Neural crest cell (in vitro differentiated cells): ENCODE measurements at places on chromosomes 5 and 9.

- peaks cover 9% of the 10 kb centered on the region for H3K4me1 ChIP-seq
- no peaks in the 10 kb centered on the region for H3K36me3 ChIP-seq
- H3K27ac ChIP-seq = no peak overlapping the region
- H3K4me3 ChIP-seq = no peak overlapping the region
Measured at GRCh38 chr9:21670374-21670773, 132.1 kb upstream of the MTAP start.

GRCh38 chr9:86043999-86044398 is 55.4 kb downstream of the GOLM1 start:
- no peaks in the 10 kb centered on the region for H3K4me1 ChIP-seq
- DNase-seq = no peak
- H3K36me3 ChIP-seq = peaks cover 19% of the 10 kb centered on the region
- no peak overlapping the region for H3K27ac ChIP-seq
- H3K4me3 ChIP-seq = no peak overlapping the region
- no peaks in the 10 kb centered on the region for H3K27me3 ChIP-seq

GRCh38 chr9:19247420-19247819 is 16.9 kb downstream of the DENND4C start:
- DNase-seq = no peak
- no peak overlapping the region for H3K27ac ChIP-seq
- peaks cover 24% of the 10 kb centered on the region for H3K4me1 ChIP-seq
- no peaks in the 10 kb centered on the region for H3K36me3 ChIP-seq
- no peak overlapping the region for H3K4me3 ChIP-seq

- DNase-seq = no peak
- H3K4me1 ChIP-seq = peaks cover 35% of the 10 kb centered on the region
- no peaks in the 10 kb centered on the region for H3K36me3 ChIP-seq
- H3K4me3 ChIP-seq = no peak overlapping the region
- no peak overlapping the region for H3K27ac ChIP-seq
Measured at GRCh38 chr9:38228331-38229103, 159.5 kb upstream of the SHB start.

- no peak overlapping the region for H3K27ac ChIP-seq
- no peaks in the 10 kb centered on the region for H3K27me3 ChIP-seq
- H3K4me1 ChIP-seq = peaks cover 7% of the 10 kb centered on the region
- DNase-seq = no peak
- H3K36me3 ChIP-seq = no peaks in the 10 kb centered on the region
Measured at GRCh38 chr5:18992264-18992663, 995.7 kb downstream of the CDH18 start.

DNA sequence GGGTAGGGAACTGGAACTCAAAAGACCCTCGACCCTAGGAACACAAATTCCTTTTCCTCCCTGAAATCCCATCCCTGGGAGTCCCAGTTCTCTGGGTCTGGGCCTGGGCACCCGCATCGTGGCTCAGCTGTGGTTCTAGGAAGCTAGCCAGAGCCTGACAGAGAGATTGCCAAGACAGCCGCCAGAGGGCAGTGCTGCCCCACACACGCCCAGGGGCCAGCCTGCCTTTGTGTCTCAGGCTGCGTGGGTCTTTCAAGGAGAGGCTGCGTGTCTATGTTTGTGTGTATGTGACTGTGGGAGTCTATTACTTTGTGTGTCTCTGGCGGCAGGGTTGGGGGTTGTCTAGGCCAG is 32.0 kb upstream of the TTLL11 start:
- H3K27ac ChIP-seq = no peak overlapping the region
- DNase-seq = peak; percentile 87
- H3K36me3 ChIP-seq = no peaks in the 10 kb centered on the region
- H3K27me3 ChIP-seq = peaks cover 67% of the 10 kb centered on the region

DNA sequence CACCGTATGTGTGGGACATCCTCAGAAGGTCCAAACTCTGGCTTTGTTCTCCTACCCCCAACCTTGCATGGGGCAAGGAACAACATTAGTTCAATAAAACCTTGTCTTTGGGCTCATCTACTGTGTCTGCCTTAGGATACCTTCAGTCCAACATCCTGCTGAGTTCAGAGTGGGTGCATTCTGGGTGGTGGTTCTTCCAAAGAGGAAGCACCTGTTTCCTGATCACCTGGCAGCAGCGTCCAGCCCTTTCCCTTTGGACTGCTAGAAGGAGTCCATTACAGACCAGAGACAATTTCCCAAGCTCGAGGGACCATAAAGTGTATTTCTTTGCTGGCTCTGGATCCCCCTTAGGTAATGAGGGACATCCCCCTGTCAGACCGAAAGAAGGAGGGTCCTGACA is 154.1 kb downstream of the SEMA6A start:
- no peaks in the 10 kb centered on the region for H3K36me3 ChIP-seq
- no peak for DNase-seq
- H3K27me3 ChIP-seq = no peaks in the 10 kb centered on the region
- H3K27ac ChIP-seq = no peak overlapping the region

DNA sequence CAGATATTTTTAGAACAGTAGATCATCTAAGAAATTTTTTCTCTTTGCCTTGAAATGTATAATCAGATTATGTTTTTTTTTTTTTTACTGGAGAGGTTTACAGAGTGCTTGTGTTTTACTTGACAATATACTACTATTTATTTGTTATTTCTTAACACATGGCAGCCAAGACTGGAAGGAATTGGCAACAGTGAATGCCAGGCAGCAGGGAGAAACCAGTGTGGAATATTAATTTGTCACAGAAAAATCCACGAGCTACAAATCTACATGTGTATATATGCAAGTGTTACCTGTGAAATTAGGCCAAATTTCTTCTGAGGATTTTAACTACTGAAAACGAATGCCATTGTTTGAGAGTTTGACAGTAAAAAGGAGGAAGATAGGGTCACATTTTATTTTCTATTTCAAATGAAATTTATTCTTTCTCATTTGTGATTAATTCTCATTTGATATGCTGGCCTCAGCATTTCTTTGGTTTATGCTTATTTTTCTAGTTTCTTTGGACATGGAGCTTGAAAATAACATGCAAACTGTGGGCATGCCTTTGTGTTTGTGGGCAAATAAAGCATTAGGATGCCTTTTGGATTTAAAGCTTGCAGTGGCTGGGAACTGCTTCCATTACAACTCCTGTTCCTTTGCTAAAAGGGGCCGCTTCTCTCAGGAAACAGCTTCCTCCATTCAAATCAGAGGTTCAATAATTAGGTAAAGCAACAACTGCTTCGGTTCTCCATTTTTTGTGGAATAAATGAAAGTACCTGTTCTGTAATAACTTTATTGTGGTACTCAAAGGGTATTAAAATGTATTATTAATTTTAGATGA is 39.0 kb upstream of the ZFYVE16 start:
- H3K36me3 ChIP-seq = peaks cover 12% of the 10 kb centered on the region
- H3K4me1 ChIP-seq = peaks cover 46% of the 10 kb centered on the region
- H3K27me3 ChIP-seq = no peaks in the 10 kb centered on the region
- no peak overlapping the region for H3K4me3 ChIP-seq

DNA sequence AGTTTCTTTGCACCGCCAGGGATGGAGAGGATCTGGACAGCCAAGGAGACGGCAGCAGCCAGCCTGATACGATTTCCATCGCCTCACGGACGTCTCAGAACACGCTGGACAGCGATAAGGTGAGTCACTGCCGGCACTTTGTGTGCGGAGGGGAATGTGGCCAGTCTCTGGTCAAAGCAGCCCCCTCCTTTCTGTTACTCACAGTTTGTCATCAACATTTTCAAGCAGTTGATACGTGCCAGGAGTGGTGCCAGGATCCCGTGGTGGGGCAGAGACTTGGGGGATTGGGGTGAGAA is 175.1 kb upstream of the OTULINL start:
- no peak overlapping the region for H3K4me3 ChIP-seq
- H3K27me3 ChIP-seq = no peaks in the 10 kb centered on the region
- no peak for DNase-seq
- no peak overlapping the region for H3K27ac ChIP-seq
- H3K4me1 ChIP-seq = no peaks in the 10 kb centered on the region
- peaks cover 24% of the 10 kb centered on the region for H3K36me3 ChIP-seq

DNA sequence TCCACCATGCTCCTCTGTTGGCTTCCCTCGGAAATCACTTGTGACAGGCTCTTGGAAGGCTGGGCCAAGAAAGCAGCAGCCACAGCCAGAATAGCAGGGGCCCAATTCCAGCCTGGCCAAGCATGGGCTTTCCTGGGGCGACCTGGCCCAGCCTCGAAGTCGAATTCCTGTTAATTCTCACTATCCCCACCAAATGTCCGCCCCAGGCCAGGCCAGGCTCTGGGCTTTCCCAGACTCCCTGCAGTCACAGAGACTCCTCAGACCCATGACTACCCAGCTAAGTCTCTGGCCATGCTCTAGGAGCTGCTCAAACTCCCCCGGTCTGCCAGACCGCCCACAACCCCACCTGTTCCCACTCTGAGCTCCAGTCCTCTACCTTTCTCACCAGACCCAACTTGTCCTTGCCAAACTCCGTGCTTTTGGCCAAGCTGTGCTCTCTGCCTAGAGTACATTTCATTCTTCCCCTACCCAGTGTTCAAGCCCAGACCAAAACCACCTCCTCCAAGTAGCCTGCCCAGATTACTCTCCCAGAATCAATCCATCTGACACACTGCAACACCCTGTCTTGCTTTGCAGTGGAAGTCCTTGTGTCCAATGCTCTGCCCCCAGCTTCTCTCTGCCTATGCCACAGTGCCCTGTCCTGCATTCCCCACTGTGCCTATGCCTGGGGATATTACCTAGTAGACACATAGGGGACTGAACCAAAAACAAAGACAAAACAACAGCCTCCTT is 26.2 kb downstream of the SHB start:
- peaks cover 78% of the 10 kb centered on the region for H3K4me1 ChIP-seq
- H3K4me3 ChIP-seq = peak overlapping the region; percentile 32
- H3K27ac ChIP-seq = peak overlapping the region; percentile 78
- H3K27me3 ChIP-seq = peaks cover 2% of the 10 kb centered on the region
- no peaks in the 10 kb centered on the region for H3K36me3 ChIP-seq

DNA sequence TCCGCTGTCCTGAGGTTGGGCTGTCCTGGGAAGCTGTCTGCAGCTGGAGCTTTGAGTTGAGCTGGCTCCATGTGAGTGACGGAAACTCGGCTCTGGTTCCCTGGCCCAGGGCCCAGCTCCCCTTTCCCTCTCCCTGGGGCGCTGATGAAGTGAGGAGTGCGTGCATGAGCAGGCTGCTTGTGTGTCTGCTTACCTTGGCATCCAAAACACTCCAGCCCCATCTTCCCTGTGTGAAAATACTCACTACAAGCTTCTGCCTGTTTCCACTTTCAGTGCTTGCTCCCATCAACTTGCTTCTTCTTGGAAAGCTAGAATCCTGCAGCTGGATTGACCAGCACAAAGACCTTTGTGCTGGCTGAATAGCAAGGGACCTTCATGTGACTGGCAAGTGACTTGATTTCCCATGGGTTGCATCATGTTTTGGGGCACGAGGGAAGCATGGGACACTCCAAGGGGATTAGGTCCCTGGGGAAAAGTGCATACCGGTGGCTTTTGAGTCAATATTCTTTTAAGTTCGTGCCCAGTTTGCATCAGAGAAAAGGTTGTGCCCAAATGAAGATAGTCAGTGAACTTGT is 198.1 kb downstream of the GADD45G start:
- peaks cover 7% of the 10 kb centered on the region for H3K27me3 ChIP-seq
- no peak overlapping the region for H3K4me3 ChIP-seq
- no peak overlapping the region for H3K27ac ChIP-seq
- H3K4me1 ChIP-seq = peaks cover 2% of the 10 kb centered on the region

DNA sequence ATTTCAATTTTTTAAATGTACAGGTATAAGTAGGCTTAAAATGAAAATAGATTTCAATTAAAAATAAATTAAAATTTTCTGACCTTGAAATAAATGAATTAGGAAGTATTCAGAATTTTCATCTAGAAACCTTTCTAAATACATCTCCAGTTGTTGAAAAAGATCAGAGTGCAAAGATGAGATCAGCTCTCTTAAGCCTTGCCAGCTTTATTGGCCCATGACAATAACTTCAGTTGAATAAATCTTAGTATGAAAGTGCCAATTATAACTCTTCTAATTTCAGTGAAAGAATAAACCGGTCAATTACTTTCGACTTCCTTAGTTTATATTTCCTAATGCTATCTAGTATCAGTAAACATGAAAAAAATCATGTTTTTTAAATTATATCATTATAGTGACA is 117.4 kb downstream of the FBXL17 start:
- H3K36me3 ChIP-seq = no peaks in the 10 kb centered on the region
- H3K27ac ChIP-seq = no peak overlapping the region
- H3K4me1 ChIP-seq = peaks cover 13% of the 10 kb centered on the region

GRCh38 chr5:157682257-157682656 is 10.9 kb downstream of the C5orf52 start:
- no peaks in the 10 kb centered on the region for H3K4me1 ChIP-seq
- H3K27ac ChIP-seq = no peak overlapping the region
- no peak overlapping the region for H3K4me3 ChIP-seq
- no peaks in the 10 kb centered on the region for H3K27me3 ChIP-seq
- H3K36me3 ChIP-seq = no peaks in the 10 kb centered on the region
- no peak for DNase-seq

- peaks cover 20% of the 10 kb centered on the region for H3K27me3 ChIP-seq
- no peak for DNase-seq
- H3K36me3 ChIP-seq = no peaks in the 10 kb centered on the region
- H3K27ac ChIP-seq = no peak overlapping the region
Measured at GRCh38 chr5:90530736-90531487, 1.5 kb upstream of the LYSMD3 start.

- no peak overlapping the region for H3K27ac ChIP-seq
- H3K4me1 ChIP-seq = peaks cover 24% of the 10 kb centered on the region
- DNase-seq = no peak
- H3K4me3 ChIP-seq = no peak overlapping the region
- H3K36me3 ChIP-seq = peaks cover 6% of the 10 kb centered on the region
Measured at GRCh38 chr9:89168901-89169813, 9.5 kb downstream of the SHC3 start.

DNA sequence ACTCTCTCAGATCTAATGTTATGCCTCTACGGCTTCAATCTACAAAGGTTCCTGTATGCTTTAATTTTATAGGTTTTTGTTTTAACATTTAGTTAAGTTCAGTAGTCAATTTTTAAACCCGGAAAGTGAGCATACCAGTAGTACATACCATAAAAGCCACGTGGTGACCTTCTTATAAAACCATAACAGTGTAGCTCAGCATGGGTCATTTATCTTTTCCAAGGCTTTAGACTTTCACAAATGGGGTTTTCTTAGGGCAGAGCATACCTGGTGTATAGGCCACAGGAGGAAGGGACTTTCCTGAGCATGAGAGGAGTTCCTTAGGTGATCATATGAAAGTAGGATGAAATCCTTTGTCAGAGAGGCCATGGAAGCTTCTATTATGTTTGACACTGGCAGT is 23.2 kb downstream of the ECM2 start:
- peaks cover 8% of the 10 kb centered on the region for H3K4me1 ChIP-seq
- H3K4me3 ChIP-seq = no peak overlapping the region
- DNase-seq = no peak
- no peaks in the 10 kb centered on the region for H3K36me3 ChIP-seq
- no peak overlapping the region for H3K27ac ChIP-seq
